RPMI8226 (cell line): ENCODE measurements at places on chromosomes 7 and 10.
A peak's percentile ranks its signal among the peaks of the same experiment; 100 is the strongest.

DNA sequence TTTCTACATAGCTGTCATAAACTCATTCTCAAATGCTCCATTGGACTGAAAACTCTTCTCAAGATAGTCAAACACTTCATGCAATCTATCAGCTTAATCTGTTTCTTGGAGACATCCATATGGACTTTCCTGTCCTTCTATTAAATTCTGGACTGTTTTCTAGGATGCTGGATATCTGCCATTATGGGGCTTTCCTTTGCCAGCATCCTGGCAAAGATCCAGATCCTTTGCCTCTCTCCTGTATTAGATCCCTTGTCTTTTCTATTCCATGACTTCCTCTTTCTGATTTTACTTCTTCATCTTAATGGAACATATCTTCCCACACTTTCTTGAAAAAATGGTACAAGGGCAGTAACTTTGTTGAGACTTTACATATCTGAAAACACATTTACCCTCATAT lies 35.9 kb upstream of the SKAP2 start:
- DNase-seq: no peak

DNA sequence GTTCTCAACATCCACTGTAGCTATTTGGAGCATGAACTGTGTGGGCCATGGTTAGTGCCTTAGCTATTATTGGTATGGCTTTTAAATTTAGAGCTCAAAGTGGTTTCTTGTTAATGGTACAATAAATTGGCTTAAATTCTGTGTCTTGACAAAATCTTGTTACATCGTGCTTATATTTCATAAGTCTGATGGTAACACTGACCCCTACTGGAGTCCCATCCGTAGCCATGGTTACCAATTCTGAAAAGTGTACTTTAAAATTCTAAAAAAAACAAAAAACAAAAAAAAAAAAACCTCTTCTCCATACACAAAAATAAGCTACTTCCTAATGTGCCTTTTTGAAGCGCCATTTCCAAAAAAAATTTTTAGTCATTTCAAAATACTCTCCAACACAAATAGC lies 6.4 kb upstream of the RPP30 start:
- peak; percentile 26 for DNase-seq

GRCh38 chr10:95289003-95289920 lies 1.5 kb downstream of the PDLIM1 start:
- DNase-seq: peak; percentile 11

GRCh38 chr10:106655636-106656035 lies 508.9 kb downstream of the SORCS1 start:
- DNase-seq: no peak

- DNase-seq: no peak
Observed at GRCh38 chr10:83909001-83909400, 230.3 kb upstream of the GHITM start.

DNA sequence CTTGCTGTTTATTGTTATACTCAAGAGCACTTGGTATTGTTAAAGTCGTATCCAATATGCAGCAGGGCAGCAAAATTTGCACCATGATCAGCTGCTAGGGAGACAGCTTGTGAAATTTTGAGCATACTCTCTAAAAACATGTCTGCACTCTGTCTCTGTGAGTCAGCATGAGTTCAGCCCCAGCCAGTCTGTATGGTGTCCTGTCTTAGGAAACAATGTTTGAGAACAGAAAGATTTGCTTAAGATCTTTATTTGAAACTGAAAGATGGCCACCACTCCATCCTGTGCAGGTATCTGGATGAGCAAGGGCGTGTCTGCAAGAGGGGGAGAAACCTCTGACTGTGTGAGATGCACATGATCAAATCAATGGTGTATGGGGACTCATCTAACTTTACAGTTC lies 97.1 kb downstream of the GNAI1 start:
- DNase-seq: no peak

GRCh38 chr7:149717481-149717880 lies 55.9 kb downstream of the ZNF467 start:
- no peak for DNase-seq

DNA sequence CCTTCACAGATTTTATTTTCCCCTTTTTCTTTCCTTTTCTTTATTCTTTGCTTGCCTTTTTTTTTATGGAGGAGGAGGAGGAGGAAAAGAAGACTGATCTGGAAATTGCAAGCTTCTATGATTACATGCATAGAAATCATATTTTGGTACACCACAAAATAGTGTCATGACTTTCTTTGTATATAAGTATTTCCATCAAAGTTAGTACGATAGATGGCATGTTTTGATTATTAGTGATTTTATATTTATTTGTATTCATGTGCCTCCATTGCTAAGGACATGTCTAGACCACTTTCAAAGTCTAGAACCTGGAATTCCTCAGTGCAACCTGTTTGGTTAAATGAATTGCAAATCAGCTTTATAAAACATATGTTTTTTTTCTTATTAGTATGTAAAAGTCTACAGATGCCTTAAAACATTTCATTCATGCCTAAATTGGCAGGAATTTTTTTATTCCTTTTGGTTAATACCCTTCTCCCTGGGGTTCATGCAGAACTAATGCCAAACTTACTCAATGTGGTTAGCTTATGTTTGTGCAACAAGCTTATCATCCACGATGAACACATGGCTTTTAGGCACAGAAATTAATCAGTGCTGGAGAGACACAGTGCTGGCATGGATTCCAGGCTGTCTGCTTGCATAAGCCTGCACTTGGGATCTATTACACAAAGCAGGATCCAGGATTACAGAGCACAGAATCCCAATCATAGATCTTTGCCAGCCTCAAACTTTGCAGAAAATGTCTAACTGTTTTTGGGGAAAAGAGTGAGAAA lies 213.1 kb downstream of the CHRM2 start:
- no peak for DNase-seq

DNA sequence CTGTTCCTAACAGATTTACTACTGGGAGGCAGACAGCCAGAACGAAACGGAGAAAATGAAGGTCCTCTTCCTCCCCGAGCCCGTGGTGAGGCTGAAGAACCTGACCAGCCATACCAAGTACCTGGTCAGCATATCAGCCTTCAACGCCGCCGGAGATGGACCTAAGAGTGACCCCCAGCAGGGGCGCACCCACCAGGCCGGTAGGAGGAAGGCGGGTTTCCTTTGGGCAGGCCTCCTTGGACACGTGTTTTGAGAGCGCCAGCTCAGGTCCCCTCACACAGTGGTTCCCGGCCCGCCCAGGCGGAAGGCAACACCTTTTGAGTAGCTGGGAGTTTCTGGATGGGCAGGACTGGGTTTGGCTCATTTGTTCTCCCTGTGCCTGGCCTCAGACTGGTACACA lies 474.0 kb upstream of the FOXK1 start:
- DNase-seq: no peak

DNA sequence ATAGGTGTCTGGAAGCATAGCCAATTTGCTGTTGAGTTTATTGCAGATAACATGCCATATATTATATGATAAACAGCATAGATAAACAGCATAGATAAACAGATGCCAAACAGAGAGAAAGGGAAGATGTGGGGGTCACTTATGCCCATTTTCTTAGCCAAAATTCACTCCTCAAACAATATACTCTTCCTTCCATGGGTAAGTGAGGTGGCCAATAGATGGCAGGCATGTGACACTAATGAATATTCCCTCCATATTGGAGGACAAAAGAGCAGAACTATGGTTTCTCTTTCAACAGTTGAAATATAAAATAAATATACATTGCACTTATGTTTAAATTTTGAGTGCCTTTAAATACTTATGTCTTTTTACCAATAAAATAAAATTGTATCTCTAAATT lies 1212.8 kb downstream of the REEP3 start:
- peak; percentile 17 for DNase-seq

GRCh38 chr7:17620566-17620965 lies 319.7 kb downstream of the SNX13 start:
- DNase-seq: no peak

DNA sequence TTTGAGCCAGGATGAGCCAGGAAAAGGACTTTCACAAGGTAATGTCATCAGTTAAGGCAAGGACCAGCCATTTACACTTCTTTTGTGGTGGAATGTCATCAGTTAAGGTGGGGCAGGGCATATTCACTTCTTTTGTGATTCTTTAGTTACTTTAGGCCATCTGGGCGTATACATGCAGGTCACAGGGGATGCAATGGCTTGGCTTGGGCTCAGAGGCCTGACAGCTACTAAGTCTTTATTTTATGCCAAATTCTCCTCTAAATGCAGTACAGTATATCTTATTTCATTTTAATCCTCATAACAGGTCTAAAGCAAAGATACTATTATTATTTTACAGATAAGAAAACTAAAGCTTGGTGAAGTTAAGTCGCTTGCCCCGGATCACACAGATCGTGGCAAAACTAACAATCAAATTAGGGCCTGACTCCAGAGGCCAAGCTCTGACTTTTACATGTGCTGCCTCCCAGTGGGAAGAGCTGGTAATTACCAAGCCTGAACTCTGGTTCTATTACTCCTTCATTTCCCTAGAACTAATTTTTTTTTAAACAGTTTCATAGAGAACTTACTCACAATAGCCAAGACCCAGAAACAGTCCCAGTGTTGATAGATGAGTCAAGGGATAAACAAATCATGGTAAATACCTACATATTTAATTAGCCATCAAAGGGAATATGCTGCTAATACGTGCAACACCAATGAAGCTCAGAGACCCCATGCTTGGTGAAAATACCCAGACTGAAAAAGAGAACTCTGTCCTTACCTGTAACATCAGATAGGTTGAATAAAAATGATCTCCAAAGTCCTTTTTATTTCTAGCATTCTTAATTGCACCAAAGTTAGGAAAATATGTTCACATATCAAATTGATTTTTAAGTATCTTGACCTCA lies 35.4 kb downstream of the C7orf25 start:
- peak; percentile 72 for DNase-seq

DNA sequence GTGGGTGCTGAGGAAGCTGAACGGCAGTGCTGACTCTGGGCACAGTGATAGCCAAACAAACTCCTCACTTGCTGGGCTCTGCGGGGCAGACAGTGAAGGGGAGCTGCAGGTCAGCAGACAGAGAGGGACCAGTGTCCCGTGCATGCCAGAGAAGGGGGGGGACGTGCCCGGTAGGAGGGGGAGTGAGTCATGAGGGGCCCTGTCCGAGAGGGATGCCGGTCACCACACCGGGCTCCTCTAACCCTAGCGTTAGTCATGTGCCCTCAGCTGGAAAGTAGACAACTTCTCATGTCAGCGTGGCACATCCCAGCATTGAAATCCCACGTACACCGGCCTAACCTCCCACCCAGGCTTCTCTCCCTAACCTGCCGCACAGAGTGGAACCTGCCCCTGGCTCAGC lies 117.1 kb upstream of the DPP6 start:
- DNase-seq: no peak

DNA sequence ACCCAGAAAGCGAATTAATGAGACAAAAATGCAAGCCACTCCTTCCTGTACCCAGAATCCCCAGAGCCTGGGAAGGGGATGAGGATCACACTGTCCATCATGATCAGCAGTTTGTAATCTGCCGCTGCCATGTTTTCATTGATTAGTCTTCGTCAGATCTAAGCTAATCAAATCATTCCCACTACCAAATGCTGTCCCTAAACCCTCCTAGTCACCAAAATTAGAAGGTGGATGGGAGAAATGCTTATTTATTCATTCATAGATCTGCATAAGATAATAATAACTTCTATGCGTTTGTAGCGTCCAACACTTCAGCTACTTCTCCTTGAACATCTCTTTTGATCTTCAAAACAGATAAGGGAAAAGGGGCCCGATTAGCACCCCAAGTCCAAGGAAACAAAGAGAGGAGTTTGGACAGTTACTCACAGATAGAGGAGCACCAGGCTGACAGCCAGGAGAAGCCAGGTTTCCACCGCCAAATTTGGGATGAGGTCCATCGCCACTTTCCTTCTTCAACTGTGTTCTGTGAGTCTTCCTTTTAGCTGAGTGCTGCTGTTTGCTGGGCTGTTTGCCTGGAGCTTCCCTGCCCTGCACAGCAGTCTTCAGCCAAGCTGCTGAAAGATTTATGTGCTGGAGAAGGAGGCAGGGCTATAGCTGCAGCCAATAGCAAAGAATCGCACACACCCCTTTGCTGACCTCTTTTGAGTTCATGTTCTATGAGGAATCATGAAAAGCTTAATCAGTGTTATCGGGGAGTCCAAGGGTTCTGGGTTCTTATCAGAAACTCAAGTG lies at the start of gene CYP3A5:
CYP3A5 (minus strand) TSS at position 597 of the 792 bp plus-strand sequence; CDS start at position 497, 100 bp downstream.
- DNase-seq: no peak

GRCh38 chr7:156050636-156051569 lies 238.6 kb upstream of the SHH start:
- no peak for DNase-seq

DNA sequence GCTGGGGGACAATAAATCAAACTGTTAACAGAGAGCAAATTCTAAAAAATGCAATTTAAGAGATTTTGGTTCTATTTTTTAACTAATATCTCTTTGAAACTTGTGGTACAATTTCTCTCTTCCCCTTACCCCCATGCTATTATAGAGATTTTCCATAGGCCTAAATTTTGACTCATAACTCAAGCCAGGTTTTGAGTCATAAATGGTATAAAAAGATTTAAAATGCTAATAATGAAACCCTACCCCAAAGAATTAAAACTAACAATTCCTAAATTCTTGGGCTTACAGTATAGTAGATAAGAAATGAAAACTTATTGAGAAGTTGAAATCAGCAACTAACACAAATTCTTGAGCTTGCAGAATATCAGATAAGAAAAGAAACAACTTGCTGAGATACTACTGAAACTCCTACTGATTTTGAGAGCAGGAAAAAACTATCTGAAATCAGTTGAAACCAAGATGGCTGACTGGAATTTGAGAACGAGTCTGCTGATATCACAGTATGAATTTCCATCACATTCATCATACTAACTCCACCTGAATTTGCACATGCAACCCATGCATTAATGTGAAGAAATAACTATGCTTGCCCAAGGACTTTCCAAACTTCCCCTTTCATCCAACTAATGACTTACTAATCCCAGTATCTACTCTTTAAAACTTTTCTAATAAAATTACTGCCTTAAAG lies 36.3 kb downstream of the POT1 start:
- no peak for DNase-seq

DNA sequence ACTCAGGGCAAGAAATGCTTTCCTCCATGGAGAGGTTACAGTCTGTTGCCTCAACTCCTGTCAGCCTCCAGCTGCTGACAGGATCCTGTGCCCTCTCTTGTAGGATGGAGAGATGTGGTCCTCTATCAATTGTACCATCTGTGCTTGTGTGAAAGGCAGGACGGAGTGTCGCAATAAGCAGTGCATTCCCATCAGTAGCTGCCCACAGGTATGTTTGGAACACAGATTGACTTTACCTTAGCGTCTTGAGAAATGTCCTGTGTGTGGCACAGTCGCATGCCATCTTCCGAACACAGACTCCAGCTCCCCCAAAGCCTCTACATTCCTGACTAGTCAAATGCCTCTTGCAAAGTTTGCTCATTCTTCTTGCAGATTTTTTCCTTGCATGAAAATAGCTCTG lies 152.6 kb downstream of the BMPER start:
- DNase-seq: no peak

- DNase-seq: no peak
Observed at GRCh38 chr10:119357412-119358151, 150.2 kb downstream of the GRK5 start.

GRCh38 chr7:12638851-12639456 lies 48.5 kb upstream of the ARL4A start:
- DNase-seq: peak; percentile 56

GRCh38 chr7:158123214-158123613 lies 464.4 kb downstream of the PTPRN2 start:
- DNase-seq: no peak

GRCh38 chr10:59362144-59362958 lies at the start of gene FAM13C:
FAM13C (minus strand) TSS chr10:59362549; CDS start chr10:59362460, 89 bp downstream.
- DNase-seq: peak; percentile 13
